Stimulated activated CD4-positive, alpha-beta T cell treated with anti-CD3 and anti-CD28 coated beads, Interleukin-1b, Interleukin-23, amount 100 ng/mL, for 1 hour (primary cell): ENCODE measurements at places on chromosomes 11 and 22.

DNA sequence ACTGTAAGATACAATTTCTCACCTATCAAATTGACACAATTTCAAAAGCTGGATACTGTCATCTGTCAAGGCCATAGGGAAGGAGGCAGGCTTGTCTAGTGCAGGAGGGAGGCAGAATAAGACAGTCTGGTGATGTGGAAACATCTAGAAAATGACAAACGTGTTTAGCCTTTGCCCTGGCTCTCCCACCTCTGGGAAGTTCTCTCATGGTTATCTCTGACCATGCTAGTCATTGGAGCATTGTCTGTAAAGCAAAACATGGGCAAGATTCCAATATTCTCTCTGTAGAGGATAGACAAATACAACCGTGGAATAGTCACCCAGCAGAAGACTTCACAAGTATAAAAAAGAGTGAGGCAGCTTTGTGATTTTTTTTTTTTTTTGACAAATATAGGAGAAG, 9.1 kb upstream of the SERHL2 start:
- DNase-seq: no peak

- DNase-seq: no peak
Measured at GRCh38 chr11:82831364-82831763, 68.9 kb downstream of the PRCP start.

DNA sequence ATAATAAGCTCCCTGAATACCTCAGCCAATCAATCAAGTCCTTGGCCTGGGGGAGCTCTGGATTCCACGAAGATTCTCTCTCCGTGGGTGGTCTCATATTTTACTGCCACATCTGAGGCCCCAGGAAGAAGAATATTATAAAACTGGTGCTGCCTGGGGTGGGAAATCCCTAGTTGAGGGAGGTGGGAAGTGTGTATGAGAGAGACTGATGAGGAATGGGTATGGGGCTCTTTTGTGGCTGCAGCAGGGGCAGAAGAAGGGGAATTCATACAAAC, 71.5 kb downstream of the SYN3 start:
- DNase-seq: no peak

DNA sequence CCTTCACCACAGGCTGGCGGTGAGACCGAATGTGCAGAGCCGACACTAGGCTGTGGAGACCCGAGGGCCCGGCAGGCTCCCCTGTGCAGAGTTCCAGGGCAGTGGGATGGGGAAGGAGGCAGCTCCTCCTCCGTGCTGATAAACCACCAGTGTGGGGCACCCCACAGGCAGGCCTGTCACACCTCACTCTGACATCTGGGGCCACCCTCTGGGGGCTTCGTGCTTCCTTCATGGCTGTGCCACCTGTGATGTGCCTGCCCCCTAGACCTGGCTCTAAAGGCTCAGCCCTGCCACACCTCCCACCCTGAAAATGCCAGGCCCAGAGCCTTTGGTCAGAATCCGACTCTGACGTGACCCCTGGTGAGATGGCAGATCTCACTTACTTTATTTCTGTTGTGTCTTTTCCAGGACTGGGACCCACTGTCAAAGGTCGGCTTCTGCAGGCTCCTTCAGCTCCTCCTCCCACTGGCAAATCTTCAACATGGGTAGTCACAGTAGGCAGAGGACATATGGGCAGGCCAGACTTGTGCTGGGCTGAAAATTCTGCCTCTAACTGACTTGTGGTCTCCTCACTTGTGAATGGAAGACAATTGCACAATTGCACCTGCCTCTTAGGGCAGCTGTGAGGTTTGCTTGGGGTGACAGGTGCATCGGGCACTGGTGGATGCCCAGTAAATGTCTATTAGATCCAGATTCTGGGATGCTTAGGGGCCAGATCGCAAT, 46.2 kb upstream of the TSKU start:
- DNase-seq: no peak

- no peak for DNase-seq
Measured at GRCh38 chr22:40203572-40203971, 25.8 kb downstream of the TNRC6B start.

- no peak for DNase-seq
Measured at GRCh38 chr22:47166446-47167016, 404.1 kb downstream of the TBC1D22A start.

- no peak for DNase-seq
Measured at GRCh38 chr22:24833881-24834495, 28.0 kb downstream of the SGSM1 start.

DNA sequence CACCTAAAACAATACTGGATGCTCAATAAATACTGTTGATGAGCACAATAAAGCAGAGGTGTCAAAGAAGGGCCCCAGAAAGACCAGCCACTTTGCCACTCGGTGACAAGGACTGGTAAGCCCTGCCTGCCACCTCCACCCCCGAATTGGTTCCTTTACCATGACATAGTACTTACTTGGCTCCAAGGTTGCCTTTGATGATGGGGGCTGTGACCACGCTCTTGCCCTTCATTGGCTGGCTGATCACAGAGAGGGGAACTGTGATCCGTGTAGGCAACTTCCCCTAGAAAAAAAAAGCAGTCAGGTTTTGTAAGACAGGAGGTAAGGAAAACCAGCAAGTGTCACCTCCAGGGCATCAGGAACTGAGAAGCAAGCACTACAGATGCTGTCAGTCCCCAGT, 29.7 kb downstream of the NFRKB start:
- DNase-seq: no peak

DNA sequence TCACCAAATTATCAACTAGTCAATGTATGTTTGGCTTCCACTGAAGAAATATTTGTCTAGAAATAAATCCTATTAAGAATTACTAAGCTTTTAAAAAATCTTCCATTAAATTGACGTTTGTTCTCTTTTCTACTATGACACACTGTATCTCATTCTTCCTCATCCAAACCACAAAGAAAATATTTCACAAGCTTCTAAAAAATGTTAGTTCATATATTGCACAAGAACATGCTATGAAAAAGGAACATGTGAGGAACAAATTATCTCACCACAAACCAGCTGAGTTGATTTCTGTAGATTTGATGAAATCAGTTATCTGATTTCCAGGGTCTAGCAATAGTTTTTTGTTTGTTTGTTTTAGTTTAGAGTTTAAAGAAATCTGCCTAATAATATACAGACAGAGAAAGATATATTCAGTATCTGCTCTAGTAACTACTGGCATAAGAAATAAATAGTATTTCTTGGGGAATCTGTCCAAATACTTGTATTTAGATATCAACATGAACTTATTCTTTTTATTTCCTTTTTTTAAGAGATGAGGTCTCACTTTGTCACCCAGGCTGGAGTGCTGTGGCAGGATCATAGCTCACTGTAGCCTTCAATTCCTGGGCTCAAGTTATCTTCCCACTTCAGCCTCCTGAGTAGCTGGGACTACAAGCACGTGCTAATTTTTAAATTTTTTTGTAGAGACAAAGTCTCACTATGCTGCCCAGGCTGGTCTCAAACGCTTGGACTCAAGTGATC, 161.7 kb downstream of the ATG16L2 start:
- DNase-seq: no peak
